GDM1 (cell line): ENCODE measurements at places on chromosomes 3 and 15.

- DNase-seq = no peak
Measured at GRCh38 chr3:119417771-119418512, 45.5 kb downstream of the TMEM39A start.

DNA sequence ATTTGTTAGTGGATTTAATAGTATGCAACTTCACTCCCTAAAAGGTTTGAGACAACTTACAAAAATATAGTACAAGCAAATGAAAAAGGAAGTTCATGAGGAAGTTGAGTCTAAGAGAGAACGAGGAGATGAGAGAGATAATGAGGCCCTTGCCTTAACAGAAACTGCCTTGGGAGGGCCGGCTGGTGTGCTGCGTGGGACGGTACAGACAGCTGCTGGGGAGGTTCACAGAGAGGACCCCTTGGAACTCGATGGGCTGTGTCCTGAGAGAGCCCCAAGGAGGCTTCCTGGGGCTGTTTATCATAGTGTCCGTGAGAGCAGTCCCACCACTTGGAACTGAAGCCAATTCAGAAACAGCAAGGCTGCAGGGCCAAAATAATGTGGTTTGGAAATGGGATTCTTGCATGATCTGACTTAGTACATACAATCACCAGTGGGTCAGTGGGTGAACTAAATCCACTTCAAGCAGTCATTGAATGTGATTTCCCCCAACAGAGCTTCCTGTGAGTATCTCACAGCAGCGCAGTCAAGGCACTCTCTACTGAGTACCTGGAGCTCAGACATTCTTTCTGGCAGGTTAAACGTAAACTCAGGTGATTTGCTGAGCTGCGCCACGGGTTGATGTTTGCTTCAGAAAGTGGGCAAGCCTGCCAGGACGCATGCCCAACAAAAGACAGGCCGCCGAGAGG is 90.8 kb downstream of the CRTC3 start:
- peak; percentile 55 for DNase-seq

- no peak for DNase-seq
Measured at GRCh38 chr3:14330508-14330907, 71.9 kb upstream of the SLC6A6 start.

DNA sequence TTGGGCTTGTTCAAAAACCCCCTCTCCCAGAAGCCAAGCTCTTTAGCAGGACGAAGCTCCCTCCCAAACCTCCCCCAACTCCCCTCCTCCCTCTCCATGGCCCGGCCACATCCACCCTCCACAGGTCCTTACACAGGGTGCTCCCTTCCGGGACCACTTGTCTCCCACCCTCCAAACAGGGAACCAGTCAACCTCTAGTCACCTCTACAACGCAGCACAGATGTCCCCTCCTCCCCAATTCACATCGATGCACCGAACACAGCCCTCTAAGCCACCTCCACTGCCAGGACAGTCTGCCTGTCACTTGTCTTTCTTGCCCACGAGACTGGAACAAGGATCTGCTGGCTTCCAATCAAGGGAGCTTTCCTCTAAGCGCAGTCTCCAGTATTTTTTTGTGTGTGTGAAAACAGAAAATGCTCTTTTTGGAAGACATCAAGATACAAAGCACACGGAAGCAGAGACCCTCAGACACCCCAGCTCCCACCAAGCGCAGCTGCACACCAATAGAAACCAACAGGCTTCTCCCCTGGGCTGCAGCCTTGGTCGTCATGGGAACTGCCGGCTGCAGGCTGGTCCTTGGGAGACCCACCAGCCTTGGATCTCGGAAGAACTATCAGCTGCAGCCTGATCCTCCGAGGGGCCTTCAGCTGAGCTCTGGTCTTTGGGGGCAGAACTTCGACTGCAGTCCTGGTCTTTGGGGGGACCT is 26.5 kb downstream of the IQSEC1 start:
- no peak for DNase-seq

GRCh38 chr15:90902840-90903732 is at the start of gene MAN2A2:
TSS of gene MAN2A2 (plus strand) at chr15:90903302. CDS start at chr15:90904208, 906 bp downstream.
- DNase-seq = peak; percentile 51

- no peak for DNase-seq
Measured at GRCh38 chr3:10426346-10427220, 78.8 kb downstream of the ATP2B2 start.

DNA sequence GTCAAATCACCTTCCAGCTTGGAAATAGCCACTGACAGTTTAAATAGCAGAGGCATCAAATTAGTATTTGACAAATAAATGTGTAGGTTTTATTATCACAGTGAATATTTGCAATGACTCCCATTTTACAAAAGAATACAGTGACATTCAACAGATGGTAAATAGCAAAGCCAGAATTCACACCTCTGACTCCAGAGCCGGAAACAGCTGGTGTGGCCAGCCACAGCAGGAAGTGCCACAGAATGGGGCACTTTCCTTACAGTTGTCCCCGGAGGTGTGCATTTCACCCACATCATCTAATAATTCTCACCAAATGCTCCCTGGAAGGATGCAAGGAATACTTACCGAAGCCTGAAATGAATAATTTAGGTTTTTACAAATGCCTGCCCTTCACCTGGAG is 295.7 kb upstream of the WNT5A start:
- DNase-seq = no peak
